ENCODE measurements at places on chromosomes 1 and 21. TPM values are rescaled to one million over a fixed set of nuclear protein-coding genes. Genes with fewer than 3 reads are reported as not detected.

The HHIPL2 gene
- 1.6 TPM for total RNA-seq

The RAB25 gene
- total RNA-seq = not detected

The HTR6 gene
- 0.15 TPM for total RNA-seq

The PGD gene
- 82.7 TPM for total RNA-seq

The DMBX1 gene
- not detected for total RNA-seq

The CFHR2 gene
- total RNA-seq = not detected

The DTL gene
- 60.8 TPM for total RNA-seq

The GMEB1 gene
- 6.7 TPM for total RNA-seq

The DNALI1 gene
- total RNA-seq = not detected

The HOOK1 gene
- total RNA-seq = not detected

The S100A8 gene
- total RNA-seq = not detected

The RIPK4 gene
- total RNA-seq = 54.8 TPM

The MYBPH gene
- not detected for total RNA-seq

The B3GALT5 gene
- 0.79 TPM for total RNA-seq

The HSD3B2 gene
- total RNA-seq = not detected

Measured in A375 (cell line).